Muscle of back (tissue), 13 donors: ENCODE measurements at places on chromosomes 16 and 17.

DNA sequence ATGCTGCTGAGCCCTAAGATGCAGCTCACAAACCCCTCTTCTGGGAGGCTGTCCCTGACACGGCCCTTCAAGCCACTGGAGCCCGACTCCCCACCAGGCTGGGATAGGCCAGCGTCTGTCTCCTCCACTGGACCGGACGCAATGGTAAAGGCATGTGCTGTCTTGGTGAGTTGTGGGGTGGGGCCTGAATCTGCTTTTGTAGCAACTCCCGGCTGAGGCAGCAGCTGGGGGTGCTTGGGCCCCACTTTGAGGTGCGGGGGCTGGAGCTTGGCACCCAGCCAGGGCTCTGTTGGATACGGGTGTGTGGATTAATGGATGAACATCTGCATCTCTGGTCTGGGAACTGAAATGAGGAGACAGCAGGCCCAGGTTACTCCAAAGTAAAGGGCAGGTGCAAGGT is 3.5 kb upstream of the NLRC3 start:
- DNase-seq: peak; percentile 67

DNA sequence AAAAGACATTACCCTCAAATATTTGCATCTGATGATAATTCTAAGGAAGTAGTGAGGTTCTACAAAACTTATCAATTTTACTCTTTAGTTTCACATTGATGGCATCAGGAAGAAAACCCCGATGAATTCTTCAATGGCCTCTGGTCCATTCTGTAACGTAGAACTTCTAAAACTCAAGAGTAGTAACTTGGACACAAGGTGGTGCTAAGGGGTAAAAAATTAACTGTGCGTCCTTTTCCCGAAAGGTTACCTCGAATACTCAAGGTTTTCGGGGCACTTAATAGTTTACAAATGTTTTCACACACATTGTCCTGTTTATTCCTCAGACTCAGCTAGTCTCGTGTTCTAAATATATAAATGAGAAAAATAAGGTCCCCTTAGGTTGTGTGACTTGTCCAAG is 517.3 kb upstream of the ZFHX3 start:
- peak; percentile 37 for DNase-seq

DNA sequence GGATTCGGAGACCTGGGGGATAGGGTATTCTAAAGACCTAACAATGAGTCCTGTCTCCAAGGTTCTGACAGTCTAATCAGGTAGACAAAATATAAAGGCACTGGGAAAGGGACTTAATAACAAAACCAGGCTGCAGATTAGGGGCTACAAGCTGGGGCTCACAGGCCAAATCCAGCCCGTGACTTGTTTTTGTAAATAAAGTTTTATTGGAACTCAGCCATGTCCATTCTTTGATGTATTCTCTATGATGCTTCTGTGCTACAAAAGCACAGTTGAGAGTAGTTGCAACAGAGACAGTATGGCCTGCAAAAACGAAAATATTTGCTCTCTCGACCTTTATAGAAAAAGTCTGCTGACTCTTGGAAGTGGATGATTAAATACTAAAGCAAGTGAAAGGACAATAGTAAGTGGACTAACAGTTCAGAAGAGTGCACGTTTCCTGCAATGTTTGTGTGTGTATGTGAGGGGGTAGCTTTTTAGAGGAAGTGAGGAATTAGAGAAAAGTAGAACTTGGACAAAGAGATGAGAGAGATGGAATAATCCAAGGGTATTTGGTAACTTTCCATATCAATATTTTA is 115.4 kb upstream of the ZFHX3 start:
- no peak for DNase-seq

DNA sequence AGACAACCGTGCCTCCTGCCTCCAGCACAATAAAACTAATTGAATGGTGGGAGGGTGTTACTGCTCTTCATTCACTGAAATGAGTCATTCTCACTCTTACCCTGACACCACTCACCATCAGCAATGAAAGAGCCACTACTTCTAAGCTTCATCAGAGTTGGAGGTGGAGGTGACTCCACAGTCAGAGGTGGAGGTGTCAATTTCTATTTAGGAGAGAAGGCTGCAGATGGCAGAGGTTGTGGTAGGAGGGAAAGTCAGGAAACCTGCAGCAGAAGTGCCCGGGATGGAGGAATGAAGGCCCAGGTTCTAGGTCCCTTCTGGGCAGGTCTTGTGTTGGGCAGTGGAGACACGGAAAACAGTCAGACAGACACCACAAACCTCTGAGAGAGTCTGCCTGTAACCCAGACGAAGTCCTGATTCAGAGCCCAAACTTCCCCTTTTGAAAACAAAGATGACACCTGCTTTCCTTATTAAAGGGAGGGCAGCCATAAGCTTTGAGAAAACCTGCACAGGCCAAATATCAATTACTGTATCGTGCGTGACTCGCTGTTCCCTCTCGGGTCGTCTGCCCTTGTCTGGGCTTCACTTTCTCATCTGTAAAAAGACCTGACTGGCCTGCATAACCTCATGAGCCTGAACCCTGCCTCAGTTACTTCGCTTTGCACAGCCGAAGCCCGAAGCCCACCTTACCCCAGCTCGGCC is 668 bp downstream of the ATPAF2 start:
- no peak for DNase-seq

- DNase-seq: no peak
Measured at GRCh38 chr16:12907670-12908233, 6.4 kb downstream of the SHISA9 start.

DNA sequence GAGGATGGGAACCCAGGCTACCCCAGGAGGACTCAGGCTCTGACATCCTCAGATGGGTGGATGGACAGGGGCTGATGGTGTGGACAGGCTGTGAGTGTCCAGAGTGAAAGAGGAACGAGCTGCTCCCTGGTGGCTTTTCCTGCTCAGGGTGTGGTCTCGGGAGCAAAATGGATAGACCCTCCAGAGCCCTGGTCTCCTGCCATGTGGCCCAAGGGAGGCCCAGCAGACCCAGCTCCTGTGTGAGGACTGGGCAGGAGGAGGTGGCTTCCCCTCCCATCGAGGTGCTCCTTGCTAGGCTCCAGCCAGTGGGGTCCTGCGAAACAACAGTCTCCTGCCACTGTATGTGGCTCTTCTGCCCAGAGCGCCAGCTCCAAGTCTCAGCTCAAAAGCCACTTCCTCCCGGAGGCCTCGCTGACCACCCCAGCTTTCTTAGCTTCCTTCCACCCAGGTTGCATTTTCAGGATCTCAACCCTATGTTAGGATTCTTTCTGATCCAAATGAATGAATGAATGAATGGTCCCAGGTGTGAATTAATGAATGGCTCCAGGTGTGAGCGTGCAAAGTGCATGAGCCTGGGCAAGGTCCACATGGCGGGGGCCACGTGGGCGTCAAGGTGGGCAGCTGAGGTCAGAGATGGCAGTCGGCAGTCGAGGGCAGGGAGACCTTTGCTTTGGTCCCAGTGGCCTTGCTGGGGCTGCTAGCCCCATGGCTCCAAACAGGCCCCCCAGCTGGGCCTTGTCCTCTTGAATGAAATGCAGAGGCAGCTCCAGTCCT is 120.3 kb upstream of the CIBAR2 start:
- no peak for DNase-seq

DNA sequence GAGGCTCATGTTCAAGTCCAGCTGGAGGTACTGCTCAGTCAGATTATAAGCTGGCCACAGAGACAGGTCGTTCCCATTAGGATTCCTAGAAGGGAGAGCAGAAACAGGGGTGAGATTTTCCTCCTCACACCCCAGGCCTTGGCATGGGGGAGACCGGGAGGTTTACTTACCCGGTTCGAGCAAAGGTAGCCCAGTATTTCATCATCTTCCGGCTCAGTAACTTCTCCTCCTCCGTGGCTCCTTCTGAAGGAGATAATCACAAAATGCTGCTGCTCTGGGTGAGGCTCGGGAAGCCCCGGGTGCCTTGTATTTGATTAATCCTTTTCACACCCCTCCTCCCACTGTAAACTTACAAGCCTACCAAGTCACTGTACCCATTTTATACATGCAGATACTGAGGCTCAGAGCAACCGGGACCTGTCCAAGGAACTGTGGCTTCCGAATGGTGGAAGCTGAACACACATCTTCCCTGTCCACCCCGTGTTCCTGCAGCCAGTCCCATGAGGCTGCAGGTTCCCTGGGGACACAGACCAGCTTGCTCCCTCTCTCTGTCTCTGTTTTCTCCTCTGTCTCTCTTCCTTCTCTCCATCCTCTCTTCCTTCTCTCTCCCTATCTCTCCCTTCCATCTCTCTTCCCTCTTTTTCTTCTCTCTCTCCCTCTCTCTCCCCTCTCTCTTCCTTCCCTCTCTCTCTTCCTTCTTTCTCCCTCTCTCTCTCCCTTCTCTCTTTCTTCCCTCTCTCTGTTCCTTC is 13.9 kb upstream of the CES1 start:
- no peak for DNase-seq

GRCh38 chr17:82187500-82187899 is 25.1 kb downstream of the CCDC57 start:
- no peak for DNase-seq

DNA sequence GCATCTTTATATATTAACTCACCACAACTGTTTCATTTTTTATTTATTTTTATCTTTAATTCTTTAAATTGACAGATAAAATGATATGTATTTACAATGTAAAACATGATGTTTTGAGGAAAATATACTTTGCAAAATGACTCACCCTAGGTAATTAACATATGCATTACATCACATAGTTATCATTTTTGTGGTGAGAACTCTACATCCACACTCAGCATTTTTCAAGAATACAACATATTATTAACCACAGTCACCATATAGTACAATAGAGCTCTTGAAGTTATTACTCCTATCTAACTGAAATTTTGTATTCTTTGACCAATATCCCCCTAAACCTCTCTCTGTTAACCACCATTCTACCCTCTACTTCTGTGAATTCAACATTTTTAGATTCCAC is 194.7 kb upstream of the KIF2B start:
- DNase-seq: no peak

DNA sequence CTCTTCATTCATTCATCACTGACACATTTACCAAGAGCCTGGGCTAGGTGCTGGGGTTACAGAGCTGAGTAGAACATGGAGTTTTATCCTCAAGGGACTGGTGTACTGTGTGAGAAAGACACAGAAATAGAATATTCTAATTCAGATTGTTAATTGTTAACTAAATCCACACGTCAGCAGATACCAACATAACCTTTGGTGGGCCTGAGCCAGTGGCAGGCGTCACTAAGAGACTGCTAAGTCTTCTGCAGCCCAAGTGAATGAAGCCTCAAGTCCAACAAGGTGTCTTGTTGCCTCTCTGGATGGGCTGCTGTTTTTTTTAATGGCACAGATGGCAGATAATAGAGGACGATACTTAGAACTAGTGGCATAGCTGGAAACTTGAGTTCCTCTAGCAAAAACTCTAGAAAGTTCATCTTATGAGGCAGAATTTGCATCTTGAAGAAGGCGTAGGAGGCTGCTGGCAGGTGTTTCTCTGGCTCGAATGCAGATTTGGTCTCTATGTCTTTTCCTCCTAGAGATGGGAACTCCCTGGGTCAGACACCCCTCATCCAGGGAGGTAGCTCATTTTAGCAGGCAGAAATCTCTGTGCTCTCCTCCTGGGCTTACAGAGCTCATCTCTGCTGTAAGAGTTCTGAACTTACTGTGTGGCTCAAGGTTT is 179.5 kb downstream of the NTN1 start:
- DNase-seq: no peak

DNA sequence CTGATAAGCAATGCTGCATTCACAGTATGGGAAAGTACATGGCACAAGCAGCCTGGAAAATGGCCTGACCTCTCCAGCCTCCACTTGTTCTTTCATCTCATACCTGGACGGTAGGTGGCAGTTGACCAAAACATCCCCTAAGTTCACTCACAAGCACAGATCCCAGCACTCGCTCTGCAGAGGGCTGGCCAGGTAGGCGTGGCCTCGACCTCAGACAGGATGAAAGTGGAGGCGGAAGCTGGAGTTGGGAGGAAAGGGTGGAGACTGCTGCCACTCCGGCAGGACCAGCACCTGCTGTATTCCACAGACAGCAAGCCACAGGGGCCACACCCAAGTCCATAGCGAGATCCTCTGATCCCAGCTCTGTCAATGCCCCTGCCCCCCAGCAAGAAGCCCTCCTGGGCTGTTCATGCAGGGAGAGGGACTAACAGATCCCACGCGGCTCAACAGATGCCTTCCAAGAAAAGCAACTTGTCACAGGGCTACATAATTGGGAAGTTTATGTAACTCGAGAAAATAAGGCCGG is 31.3 kb downstream of the ZCCHC14 start:
- peak; percentile 38 for DNase-seq

- DNase-seq: no peak
Measured at GRCh38 chr17:55420776-55421178, 858 bp downstream of the MMD start.

- no peak for DNase-seq
Measured at GRCh38 chr17:29802246-29802645, 127.8 kb downstream of the SSH2 start.

DNA sequence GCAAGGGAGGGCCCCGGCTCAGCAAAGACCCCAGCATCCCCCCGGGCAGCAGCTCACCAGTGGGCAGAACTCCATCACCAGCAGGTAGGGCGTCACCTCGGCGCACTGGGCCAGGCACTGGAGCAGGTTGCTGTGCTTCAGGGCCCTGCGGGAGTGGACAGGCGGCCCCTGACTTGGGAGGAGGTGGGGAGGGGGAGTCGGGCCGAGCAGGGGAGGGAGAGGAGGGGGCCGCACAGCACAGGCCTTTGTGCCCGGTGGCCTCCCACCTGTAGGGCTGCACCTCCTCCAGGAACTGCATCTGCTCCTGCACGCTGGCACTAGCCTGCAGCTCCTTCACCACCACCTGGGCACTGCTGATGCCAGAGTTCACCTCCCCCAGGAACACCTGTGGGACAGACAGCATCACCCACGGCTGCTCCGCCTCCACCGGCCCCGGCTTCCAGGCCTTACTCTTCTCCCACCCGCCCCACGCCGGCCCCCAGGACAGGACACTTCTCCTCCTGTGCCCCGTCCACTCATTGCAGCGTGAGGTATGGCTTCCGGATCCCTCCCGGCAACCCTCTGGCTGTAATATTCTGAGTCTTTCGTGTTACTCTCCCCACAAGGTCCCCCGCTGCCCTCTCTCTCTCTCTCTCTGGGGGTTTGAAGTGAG is 37.7 kb upstream of the PVALEF start:
- DNase-seq: no peak

GRCh38 chr16:28503470-28504259 is 3.0 kb downstream of the IL27 start:
- DNase-seq: no peak

DNA sequence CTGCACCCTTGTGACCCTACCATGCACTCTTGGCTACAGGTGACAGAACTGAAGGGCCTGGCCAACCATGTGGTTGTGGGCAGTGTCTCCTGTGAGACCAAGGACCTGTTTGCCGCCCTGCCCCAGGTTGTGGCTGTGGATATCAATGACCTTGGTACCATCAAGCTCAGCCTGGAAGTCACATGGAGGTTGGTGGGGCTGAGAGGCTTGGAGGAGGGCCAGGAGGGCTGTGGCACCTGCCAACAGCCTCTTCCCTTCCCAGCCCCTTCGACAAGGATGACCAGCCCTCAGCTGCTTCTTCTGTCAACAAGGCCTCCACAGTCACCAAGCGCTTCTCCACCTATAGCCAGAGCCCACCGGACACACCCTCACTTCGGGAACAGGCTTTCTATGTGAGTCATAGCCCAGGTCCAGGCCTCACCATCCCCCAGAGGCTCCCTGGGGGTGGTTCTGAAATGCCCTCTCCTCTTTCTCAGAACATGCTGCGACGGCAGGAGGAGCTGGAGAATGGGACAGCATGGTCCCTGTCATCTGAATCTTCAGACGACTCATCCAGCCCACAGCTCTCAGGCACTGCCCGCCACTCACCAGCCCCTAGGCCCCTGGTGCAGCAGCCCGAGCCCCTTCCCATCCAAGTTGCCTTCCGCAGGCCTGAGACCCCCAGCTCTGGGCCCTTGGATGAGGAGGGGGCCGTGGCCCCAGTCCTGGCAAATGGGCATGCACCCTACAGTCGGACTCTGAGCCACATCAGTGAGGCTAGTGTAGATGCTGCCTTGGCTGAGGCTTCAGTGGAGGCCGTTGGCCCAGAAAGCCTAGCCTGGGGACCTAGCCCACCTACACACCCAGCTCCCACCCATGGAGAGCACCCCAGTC is 13.0 kb downstream of the RIPOR1 start:
- no peak for DNase-seq
